Body of pancreas (tissue), 4 donors: ENCODE measurements at places on chromosomes 7 and 10.

GRCh38 chr10:67819768-67820204 is 18.2 kb downstream of the DNAJC12 start:
- peak; percentile 37 for DNase-seq

- no peak for DNase-seq
Measured at GRCh38 chr10:131452926-131453720, 141.6 kb upstream of the TCERG1L start.

- DNase-seq: no peak
Measured at GRCh38 chr7:87432536-87432935, 42.9 kb downstream of the ABCB4 start.

GRCh38 chr7:45098983-45099839 is 10.4 kb upstream of the NACAD start:
- DNase-seq: no peak

DNA sequence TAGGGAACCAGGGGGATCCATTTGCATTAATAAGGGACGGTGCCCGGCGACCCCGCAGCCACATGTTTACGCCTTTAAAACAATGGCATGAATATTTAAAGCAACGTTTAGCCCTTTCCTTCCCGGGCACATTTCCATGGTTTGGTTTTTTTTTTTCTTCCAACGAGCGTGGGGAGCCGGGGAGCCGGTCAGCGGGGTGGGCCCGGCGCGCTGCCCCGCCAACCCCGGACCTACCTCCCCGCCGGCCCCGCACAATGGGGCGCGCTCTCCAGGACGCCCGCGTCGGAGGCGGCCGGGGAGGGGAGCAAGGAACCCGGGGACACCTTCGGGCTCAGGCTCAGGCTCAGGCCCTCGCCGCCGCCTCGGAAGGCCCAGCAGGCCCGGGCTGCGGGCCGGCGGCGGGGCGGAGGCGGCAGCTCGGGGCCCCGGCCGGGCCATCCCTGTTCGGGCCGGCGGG is 1.0 kb downstream of the SEPHS1 start:
- peak; percentile 32 for DNase-seq

GRCh38 chr10:44462338-44462914 is 77.5 kb upstream of the CXCL12 start:
- DNase-seq: no peak

DNA sequence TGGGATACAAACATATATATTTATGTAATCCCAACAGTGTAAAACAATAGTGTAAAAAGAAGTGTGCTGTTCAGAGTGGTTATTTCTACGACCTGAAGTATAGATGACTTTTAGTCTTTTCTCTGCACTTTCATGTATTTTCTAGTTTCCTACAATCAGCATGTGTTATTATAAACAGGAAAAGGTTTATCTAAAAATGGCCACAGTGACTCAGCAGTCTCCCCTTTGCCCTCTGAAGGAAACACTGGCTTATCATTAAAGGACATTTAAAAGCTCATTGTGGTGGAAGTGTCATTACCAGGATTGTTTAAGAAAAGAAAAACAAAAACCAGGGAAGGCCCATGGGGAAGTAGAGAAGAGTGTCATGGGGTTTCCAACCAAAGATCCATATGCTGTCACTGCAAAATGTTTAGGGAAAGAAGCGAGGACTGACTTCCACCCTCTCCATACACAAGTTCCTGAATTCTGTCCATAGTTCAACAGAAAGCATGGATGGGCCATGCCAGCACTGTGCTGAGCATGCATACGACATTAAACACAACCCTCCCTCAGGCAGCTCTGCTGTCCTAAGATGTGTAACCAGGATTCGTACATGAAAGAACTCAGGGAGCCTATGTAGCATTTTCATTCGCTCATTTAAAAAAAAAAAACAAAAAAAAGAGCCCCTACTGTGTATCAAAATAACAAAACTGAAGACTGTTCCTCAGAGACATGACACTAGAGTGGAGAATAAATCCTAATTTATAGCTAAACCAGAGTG is 10.2 kb downstream of the CYREN start:
- DNase-seq: no peak

DNA sequence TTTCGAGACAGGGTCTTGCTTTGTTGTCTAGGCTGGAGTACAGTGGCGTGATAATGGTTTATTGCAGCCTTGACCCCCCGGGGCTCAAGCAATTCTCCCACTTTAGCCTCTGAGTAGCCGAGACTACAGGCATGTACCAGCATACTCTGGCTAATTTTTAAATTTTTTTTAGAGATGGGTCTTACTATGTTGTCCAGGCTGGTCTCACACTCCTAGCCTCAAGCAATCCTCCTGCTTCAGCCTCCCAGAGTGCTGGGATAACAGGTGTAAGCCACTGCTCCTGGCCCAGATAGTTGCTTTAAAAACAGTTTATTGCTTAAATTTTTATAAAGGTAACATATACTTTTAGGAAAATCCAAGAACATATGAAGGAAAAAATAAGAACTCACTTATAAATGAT is 26.3 kb downstream of the NEURL1 start:
- DNase-seq: no peak

GRCh38 chr7:34107276-34107675 is 201.9 kb downstream of the BMPER start:
- no peak for DNase-seq

- no peak for DNase-seq
Measured at GRCh38 chr7:134940729-134941128, 45.6 kb upstream of the AGBL3 start.

GRCh38 chr7:69130396-69130795 is 467.9 kb upstream of the AUTS2 start:
- DNase-seq: no peak

- no peak for DNase-seq
Measured at GRCh38 chr10:11697718-11698527, 44.3 kb upstream of the ECHDC3 start.

- no peak for DNase-seq
Measured at GRCh38 chr7:18978108-18978495, 139.3 kb downstream of the TWIST1 start.

- no peak for DNase-seq
Measured at GRCh38 chr10:88316292-88316861, 266.7 kb downstream of the RNLS start.
